ENCODE measurements at places on chromosomes 5 and 9.

DNA sequence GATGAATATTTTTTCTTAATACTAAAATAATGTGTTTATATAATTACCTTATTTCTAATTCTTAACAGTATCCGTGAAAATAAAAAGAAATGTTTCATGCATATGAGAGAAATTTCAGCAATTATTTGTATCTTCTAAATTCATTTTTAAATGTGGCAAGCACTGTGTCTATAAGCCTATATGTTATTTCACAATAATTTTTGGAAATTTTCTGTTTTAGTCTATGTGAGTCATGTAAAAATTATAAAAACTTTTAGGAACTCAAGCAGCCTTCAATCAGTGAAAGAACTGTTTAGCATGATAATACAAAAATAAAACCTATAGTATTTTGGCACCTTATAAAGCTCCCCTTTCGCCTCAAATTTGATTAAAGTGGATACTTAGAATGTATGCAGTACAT lies 96.8 kb downstream of the ZCCHC7 start:
- DNase-seq = no peak

DNA sequence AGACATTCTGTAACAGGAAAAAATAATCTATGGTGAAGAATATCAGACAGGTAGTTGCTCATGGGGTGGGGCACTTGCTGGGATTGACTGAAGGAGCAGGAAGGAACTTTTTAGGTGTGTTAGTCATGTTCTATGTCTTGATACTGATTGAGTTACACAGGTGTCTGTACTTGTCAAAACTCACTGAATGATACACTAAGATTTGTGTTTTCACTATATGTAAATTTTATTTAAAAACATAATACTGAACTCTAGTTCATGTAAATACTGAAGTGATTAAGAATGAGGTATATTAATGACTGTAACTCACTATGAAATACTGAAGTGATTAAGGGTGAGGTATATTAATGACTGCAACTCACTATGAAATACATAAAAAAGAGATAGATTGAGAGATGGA lies 28.5 kb downstream of the IL6ST start:
- no peak for DNase-seq

DNA sequence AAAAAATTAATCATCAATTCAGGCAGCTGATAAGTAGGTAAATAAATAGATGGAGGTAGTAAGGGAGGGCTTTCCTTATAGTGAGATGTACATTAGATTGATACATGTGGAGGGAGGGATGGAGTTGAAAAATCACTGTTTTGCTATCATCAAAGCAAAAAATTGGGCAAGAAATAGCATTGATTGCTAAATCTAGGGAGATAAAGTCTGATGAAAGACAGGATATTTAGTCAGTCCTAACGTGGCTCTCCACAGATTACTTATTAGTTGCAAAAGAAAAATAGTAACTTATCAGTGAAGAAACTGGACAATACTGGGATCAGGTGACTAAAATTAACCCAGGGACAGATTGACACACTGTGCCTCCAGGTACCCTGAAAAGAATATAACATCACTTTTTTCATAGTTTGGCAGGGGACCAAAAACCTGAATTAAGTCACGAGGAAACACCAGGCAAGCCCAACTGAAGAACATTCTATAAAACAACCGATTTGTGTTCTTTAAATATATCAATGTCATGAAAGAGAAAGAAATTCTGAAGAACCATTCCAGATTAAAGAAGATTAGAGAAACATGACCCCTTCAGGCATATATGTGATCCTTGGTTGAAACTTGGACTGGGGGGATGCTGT lies 27.1 kb upstream of the GOLPH3 start:
- no peak for DNase-seq

GRCh38 chr5:5139777-5140478 lies at the start of gene ADAMTS16:
Gene ADAMTS16 (plus strand): TSS chr5:5140330. CDS start chr5:5140468, 138 bp downstream.
- no peak for DNase-seq

- DNase-seq = no peak
Measured at GRCh38 chr9:126554292-126554691, 59.4 kb upstream of the LMX1B start.

DNA sequence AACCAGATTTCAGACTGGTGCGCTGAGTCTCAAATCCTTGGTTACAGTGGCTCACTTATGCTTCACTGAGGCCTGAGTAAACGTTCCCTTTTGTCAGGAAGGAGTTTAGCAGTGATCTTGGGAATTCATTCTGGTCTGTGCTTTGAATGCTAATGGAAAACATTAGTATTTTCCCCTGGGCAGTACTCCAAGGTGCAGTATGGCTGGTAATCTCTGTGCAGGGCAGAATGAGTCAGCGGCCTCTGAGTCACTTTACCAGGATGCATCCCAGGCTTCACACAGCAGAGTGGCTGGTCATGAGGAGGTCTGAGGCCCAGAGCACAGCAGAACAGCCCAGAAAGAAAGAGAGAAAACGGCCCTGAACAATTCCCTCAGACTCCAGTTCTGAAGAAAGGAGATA lies 54.0 kb downstream of the PCA3 start:
- no peak for DNase-seq

DNA sequence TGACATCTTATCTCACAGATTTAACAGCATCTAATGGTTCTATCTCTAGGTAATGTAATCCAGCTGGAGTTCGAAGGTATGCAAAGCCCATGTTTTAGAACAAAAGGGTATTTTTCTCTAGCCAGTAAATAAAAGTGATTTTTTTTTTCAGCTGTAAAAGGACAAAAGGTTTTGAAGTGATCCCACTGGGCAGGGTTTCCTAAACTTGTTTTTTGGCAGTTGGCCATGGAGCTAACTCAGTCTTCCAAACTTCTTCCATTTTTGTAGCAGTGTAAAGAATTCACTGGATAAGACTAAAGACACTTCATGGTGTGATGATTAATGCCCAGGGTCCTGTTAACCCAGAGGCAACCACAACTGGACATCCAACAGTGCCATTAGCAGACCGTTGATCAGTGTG lies 63.8 kb downstream of the TMEM252 start:
- DNase-seq = no peak

DNA sequence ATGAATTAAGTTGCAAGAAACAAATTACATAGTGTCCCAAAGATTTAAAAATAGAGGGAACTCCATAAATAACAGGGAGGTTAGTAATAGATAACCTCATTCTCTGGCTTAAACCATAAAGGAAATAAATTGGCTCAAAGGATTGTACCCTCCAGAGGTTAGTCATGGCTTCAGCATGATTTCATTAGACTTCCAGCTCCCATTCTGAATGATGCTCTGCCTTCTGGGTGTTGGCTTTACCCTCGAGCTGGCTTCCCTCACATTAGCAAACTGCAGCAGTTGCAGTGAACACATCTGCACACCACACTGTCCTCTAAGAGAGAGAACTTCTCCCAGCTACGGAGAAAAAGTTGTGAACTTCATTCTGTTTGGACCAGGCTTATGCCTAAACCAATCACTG lies 70.4 kb downstream of the RGS7BP start:
- DNase-seq = no peak

- no peak for DNase-seq
Measured at GRCh38 chr5:119378075-119378700, 22.4 kb downstream of the TNFAIP8 start.

DNA sequence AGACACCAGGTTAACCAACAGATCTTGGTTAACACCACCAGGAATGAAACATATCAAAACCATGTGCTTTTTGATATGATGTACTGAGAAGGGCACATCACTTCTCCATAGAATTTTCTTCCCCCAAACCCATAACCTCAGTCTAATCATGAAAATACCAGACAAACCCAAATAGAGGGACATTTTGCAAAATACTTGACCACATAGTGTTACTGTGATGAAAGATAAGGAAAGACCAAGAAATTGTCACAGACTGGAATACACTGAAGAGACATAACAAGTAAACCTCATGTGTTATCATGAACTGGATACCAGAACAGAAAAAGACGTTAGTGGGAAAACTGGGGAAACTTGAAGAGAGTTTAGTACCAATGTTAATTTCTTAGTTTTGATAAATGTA lies 74.9 kb upstream of the VCAN start:
- DNase-seq = no peak

DNA sequence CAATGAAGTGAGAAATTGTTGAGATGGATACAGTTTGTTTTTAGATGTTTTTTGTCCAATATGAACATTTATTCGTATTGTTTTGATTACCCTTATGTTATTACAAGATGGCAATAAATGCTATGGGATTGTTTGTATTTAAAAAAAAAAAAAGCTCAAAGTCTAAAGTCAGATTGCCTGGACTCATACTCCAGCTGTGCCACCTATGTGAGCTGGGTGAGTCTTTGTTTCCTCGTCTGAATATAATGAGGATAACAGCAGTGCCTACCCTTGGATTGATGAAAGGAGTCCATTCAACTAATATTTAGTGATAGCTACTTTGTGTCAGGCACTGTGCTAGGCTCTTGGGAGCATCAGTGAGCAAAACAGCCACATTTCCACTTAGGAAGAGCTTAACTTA lies 14.6 kb upstream of the CCNJL start:
- no peak for DNase-seq

DNA sequence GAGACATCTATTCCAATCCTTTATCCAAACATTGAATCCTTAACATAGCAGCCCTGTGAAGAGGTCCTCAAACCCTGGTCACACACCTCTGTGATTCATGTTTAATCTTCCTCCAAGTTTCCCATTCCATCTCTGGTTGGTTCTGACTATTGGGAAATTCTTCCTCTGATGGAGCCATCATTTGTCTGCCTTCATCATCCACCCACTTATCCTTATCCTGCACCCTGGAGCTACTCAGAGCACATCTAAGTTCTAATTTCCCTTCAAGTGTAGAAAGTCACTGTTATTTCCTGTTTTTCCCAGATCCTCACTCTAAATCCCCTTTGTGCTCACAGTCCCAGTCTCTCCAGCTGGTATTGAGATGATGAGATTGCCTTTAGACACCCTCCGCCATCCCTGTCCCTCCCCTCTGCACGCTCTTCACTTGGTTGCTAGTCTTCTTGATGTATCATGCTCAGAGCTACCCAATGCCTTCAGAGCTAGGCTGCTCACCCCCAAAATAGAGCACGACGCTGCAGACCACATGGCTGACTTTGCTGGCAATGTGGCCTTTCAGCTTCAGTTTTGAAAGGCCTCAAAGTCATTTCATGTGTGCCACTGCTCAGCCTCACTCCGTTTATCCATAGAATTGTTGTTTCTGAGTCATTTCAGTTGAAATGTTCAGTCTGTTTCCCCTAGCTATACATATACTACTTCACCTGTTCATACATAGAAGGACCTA lies 154.3 kb downstream of the PALM2AKAP2 start:
- no peak for DNase-seq

- no peak for DNase-seq
Measured at GRCh38 chr9:3746296-3747275, 220.8 kb upstream of the RFX3 start.

GRCh38 chr9:107312376-107313050 lies 29.4 kb downstream of the RAD23B start:
- no peak for DNase-seq

- no peak for DNase-seq
Measured at GRCh38 chr5:74063821-74064220, 437.8 kb downstream of the ARHGEF28 start.

- DNase-seq = no peak
Measured at GRCh38 chr5:171492781-171493180, 73.3 kb downstream of the FGF18 start.

DNA sequence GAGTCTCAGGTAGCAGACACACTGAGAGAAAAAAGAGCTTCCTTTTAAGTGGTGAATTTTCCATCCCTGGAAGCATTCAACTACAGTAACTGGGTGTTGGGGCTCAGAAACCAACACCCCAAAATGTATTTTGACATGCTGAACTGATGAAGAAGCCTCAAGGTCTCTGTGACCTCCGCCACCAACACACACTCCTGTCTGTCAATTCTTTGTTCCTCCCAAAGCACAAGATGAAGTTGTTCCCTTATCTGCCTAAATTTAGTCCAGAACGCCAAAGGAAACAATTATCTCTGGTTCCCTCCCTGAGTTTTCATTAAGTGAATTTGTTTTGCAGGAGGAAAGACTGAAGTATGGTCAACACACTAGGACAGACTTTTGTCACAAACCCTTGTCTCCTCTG lies 1.4 kb upstream of the CDKN2AIPNL start:
- DNase-seq = no peak

DNA sequence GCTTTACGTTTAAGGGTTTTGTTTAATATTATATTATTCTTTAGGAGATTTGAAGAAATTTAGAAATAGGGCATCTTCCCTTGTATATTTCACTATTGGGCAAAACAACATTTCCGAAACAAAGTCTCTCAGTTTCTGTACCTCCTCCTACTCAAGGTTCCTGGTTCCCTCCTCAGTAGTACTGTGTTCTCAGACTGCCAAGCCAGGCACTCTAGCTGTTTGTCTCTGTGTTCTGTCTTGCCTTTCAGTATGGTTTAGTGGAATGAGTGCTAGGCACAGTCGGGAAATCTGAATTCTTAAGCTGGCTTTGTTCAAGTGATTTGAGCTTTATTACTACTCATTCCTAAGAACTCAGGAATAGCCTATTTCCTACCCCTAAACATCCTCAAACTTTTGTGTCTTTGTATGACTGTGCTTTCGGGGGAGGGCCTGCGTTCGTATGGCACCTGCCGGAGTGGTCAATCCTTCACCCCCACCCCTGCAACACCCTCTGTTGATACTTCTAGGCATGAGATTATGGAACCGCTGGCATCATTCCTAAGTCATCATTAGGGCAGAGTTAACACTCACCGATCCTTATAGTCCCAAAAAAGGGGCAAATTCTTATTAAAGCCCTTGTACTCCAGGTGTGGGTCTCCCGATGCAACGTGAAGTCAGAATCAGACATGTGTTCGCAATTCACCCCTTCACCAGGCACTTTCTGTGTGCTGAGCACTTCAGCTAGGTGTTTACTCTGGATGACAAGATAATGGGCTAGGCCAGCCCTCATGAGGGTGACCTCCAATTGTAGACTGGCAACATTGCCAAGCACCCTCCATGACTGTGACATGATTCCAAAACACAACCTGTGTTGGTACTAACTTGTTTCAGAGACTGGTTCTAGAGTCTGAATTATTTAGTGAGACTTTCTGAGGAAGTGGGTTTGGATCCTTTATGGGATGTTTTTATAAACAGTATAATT lies 24.5 kb downstream of the SNX18 start:
- no peak for DNase-seq

- DNase-seq = no peak
Measured at GRCh38 chr9:131296460-131296859, 6.9 kb downstream of the PLPP7 start.
